Transverse colon (tissue), 4 donors: ENCODE measurements at places on chromosomes 11 and 22. TPM values are rescaled to one million over a fixed set of nuclear protein-coding genes. Genes with fewer than 3 reads are reported as not detected.

- DNase-seq, result no peak
Observed at GRCh38 chr22:47382164-47382890, 619.9 kb downstream of the TBC1D22A start.

TRIM51 gene
- total RNA-seq, result not detected

DNA sequence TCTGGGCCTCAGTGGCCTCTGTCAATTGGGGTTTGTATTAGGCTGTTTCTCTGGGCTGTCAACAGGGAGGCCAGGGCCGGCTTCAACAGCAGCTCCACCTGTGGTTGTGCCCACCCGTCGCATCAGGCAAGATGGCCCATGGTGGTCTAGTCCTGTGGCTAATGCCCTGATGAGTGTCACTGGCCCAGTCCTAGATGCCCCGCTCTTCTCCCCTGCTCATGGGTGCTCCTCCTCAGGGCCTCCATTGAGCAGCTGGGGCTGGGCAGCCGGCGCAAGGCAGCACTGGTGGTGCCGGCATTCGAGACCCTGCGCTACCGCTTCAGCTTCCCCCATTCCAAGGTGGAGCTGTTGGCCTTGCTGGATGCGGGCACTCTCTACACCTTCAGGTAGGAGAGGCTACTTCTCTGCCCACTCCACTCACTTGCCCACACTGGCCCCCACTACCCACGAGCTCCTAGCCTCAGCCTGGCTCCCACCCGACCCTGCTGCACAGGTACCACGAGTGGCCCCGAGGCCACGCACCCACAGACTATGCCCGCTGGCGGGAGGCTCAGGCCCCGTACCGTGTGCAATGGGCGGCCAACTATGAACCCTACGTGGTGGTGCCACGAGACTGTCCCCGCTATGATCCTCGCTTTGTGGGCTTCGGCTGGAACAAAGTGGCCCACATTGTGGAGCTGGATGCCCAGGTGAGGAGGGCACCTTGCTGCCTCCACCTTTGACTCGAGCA is 5.4 kb downstream of the LARGE2 start:
- DNase-seq, result no peak

DNA sequence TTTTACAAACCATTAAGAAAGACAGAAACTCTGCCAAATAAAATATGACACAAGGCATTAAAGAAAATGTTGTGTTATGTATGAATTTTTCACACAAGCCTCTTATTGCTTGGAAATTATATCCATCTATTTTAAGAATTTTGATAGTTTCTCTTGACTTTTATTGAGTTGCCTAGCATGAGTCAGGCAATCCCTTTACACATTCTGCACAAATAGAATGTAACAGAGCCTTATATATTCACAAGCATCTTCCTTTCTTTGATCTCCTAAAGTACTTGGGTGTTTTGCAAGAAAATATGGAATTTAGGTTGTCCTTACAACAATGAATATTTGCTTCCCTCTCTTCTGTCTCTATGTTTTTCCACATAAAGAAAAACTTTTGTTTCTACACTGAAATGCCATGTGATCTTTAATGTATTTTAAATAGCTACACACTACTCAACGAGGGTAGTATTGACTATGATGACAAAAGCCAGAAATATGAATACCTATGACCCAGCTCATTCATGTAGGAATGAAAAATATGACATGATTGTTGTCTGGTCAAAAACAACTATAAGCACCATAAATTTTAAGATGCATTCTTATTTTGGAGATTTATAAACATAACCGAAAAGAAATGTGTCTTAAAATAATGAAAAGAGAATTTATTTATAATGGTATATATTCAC is 398.8 kb downstream of the GUCY1A2 start:
- DNase-seq, result no peak

GRCh38 chr11:37942081-37942480 is 1344.0 kb upstream of the RAG2 start:
- no peak for DNase-seq

DNA sequence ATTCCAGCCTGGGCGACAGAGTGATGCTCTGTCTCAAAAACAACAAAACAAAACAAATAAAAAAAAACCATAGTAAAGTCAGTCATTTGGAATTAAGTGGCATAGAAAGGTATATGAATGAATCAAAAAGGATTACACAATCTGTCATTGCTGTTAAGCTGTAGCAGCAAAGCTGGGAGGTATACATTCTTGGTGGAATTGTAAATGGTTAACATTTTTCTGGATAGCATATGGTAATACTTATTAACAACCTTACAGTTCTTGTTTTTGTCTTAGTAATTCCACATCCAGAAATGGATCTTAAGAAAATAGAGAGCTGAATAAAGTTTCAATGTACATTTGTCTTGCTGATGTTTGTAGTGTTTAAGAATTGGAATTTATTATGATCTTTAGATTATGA is 30.0 kb downstream of the DDX10 start:
- no peak for DNase-seq

- peak; percentile 23 for DNase-seq
Observed at GRCh38 chr22:29702000-29702930, 17.5 kb upstream of the CABP7 start.

DNA sequence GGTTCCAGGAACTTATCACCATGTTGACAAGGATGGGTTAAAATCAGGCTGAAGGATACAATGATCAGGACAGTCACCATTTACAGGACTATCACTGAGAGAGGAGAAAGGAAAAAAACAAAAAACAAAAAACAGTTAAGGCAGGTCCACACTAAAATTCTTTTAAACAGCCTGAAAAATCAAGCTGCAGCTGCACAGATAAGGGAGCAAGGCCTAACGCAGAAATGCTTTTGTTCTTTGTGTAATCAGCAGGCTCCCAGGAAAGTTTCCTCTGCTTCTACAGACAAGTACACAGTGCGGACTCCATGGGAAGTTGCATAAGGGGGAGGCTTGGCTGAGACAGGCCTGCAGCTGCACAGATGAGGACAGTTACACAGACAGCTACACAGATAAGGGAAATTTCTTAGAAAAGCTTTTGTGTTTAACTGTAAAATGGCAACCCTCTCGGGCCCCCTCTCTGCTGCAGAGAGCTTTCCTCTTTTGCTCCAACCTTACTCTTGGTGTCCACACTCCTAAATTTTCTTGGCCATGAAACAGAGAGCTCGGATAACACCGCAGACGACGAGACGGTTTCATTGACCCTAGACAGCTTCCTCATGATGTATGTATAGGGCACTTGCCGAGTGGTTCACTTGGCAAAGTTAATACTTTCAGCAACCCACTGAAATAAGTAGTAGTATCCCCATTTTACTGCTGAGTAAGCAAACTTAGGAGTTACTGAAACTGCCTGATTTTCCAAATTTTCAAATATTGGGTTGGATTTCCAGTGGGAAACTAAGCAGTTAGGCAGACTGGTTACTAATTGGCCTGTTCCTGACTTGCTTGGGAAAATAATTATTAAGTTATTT is 45.5 kb downstream of the PIWIL3 start:
- DNase-seq, result no peak

DNA sequence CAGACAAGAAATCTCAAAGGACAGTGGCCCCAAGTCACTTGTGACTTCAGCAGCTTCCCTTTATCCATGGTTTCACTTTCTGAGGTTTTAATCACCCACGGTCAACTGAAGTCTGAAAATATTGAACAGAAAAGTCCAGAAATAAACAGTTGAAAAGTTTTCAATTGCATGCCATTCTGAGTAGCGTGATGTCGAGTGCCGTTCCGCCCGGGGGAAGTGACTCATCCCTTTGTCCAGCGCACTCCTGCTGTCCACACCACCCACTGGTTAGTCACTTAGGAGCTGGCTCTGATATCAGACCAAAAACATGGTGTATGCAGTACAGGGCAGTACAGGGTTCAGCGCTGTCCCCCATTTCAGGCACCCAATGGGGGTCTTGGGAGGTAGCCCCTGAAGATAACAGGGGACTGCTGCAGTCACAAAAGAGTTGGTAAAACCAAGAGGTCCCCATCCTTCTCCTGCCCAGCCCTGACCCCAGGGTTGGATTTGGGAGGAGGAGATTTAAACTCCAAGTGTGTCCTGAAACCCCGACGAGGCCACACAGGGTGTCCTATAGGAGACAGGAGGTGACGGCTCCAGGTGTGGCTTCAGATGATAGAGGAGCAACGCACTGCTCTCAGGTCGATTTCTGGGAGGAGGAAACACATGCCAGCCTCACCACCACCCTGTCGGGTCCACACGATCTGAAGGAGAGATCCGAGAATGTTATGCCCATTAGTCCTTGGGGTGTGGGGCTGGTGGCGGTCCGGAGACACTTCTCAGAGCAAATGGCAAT is 390.1 kb downstream of the CTTN start:
- no peak for DNase-seq

TRPM5 gene
- total RNA-seq, result 7.5 TPM

TMEM45B gene
- 336 TPM for total RNA-seq

PAK1 gene
- 104 TPM for total RNA-seq

- DNase-seq, result no peak
Observed at GRCh38 chr22:40641269-40641668, 4.8 kb upstream of the MRTFA start.

- no peak for DNase-seq
Observed at GRCh38 chr22:37445501-37445900, 18.2 kb upstream of the ELFN2 start.

GPR152 gene
- not detected for total RNA-seq

DNA sequence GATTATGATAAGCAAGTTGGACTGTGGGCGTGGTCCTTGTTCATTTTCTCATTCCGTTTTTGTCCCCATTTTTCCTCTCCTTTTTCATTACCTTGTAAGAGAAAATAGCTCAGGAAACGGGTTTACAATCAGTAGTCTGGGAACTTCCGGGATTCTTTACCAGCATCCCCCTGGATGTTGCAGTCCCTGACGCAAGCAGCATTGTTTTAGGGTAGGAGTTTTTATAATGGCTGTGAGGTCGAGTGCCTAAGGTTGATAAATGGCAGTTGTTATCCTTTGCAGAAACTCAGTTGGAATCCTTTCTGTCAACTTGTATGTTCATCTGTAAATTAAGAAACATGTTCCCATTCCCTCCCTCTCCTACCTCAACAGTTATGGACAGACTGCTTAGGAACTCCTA is 68.3 kb downstream of the ARHGEF12 start:
- no peak for DNase-seq

MYH9 gene
- 415 TPM for total RNA-seq

- no peak for DNase-seq
Observed at GRCh38 chr11:94638902-94639373, 71.8 kb downstream of the PIWIL4 start.

GRCh38 chr11:115626414-115626813 is 122.2 kb upstream of the CADM1 start:
- DNase-seq, result no peak

- DNase-seq, result no peak
Observed at GRCh38 chr11:19580646-19581045, 132.0 kb upstream of the NAV2 start.

GRCh38 chr11:66878474-66878873 is 21.6 kb downstream of the LRFN4 start:
- DNase-seq, result no peak

ZNF215 gene
- total RNA-seq, result 10.6 TPM

GRCh38 chr11:106463154-106463553 is 385.7 kb downstream of the AASDHPPT start:
- DNase-seq, result no peak

C11orf42 gene
- total RNA-seq, result not detected

DNA sequence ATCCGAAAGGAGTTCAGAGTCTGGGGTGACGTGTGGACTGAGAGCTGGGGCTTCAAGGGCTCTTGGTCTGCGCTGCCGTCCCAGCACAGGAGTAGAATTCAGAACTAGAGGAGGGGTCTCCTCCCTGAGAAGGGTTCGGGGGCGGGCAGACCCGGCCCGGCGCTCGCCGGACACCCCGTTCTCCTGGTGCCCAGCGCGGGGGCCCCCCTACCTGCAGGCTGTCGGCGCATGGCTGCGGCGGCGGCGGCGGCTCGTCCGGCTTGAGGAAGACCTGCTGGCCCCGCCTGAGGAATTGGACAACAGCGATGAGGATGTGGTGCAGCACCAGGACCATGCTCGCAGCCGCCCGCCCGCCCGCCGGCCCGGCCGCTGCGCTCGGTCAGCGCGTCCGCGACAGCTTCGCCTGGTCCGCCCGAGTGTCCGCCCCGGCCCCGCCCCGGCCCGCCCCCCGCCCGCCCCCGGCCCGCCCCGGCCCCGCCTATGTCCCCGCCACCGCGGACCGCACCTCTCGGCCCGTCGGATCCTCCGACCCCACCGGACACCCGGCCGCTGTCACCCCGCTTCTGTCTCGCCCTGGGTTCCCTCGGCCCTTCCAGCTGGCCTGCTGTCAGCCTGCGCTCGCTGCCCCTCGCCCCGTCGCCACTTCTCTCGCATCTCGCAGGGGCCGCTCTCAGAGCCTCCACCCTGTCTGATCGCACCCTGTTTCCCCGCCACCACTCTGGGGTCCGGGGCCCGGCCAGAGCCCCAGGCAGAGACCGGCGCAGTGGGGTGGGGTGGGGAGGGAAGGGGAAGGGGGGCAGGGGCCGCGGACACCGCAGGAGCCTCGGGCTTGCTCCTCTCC is 32.0 kb downstream of the PDE2A start:
- DNase-seq, result peak; percentile 48

GRCh38 chr22:20175597-20175900 is 24.7 kb upstream of the CCDC188 start:
- DNase-seq, result no peak

DEPDC7 gene
- 18.7 TPM for total RNA-seq

RFPL2 gene
- not detected for total RNA-seq

GRCh38 chr11:79232346-79232745 is 208.5 kb downstream of the TENM4 start:
- no peak for DNase-seq

CYB5R2 gene
- total RNA-seq, result not detected

CHST1 gene
- 1.9 TPM for total RNA-seq

COX8A gene
- total RNA-seq, result 471 TPM

OR4D10 gene
- total RNA-seq, result not detected

- no peak for DNase-seq
Observed at GRCh38 chr11:719214-720016, 13.4 kb downstream of the EPS8L2 start.

TENM4 gene
- total RNA-seq, result 0.37 TPM

GRCh38 chr22:48249713-48250268 is 1487.3 kb downstream of the TBC1D22A start:
- no peak for DNase-seq

PDGFD gene
- total RNA-seq, result not detected

- DNase-seq, result no peak
Observed at GRCh38 chr11:110125632-110126031, 32.4 kb downstream of the ZC3H12C start.

GRCh38 chr11:65869643-65870306 is 2.8 kb downstream of the EFEMP2 start:
- no peak for DNase-seq

HDHD5 gene
- 24.7 TPM for total RNA-seq

- no peak for DNase-seq
Observed at GRCh38 chr11:133911171-133911570, 45.6 kb downstream of the IGSF9B start.

GRCh38 chr22:21845558-21846453 is 21.6 kb downstream of the MAPK1 start:
- no peak for DNase-seq

GRCh38 chr11:87572881-87573280 is 535.1 kb downstream of the TMEM135 start:
- no peak for DNase-seq

- peak; percentile 41 for DNase-seq
Observed at GRCh38 chr11:128725630-128726319, 31.9 kb downstream of the FLI1 start.

DNA sequence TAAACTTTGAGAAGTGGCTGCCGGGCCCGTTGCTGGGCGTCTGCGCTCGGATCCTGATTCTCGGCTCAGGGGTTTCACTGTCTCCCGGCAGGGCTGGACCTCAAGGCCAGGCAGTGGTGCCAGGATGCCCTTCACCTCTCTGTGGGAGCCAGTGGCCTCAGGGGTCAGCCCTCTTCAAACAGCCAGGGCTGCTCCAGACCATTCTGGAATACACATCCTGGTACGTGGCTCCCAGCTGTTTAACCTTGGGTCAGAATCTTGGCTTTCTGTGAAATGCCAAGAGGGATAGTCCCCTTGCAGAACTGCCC is 70.5 kb downstream of the MPPED1 start:
- no peak for DNase-seq

GSC2 gene
- total RNA-seq, result not detected
